PC-3 (cell line): ENCODE measurements at places on chromosomes 1 and 21. TPM values are rescaled to one million over a fixed set of nuclear protein-coding genes. Genes with fewer than 3 reads are reported as not detected.

The SPATC1L gene
- total RNA-seq: 41.7 and 49.5 TPM in 2 replicates

The LCE2B gene
- not detected in 2 replicates for total RNA-seq

The NBPF19 gene
- 9.8 and 11.3 TPM in 2 replicates for total RNA-seq

The KIAA0319L gene
- 20.9 and 26.7 TPM in 2 replicates for total RNA-seq

The LY9 gene
- total RNA-seq: not detected in 2 replicates

DNA sequence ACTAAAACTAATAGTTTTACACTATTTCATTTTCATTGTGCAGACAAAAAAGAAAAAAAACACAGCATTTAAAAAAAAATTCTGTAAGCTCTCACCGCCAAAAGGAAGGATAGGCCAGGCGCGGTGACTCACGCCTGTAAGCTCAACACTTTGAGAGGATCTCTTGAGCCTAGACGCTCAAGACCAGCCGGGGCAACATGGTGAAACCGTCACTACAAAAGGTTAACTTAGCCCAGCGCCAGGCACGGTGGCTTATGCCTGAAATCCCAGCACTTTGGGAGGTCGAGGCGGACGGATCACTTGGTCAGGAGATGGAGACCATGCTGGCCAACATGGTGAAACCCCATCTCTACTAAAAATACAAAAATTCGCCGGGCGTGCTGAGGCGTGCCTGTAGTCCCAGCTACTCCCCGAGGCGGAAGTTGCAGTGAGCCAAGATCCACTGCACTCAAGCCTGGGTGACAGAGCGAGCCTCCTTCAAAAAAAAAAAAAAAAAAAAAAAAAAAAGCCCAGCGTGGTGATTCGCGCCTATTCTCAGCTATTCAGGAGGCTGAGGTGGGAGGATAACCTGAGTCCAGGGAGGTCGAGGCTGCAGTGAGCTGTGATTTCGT is 14.3 kb upstream of the SPEN start:
- peak; percentile 64 for DNase-seq

DNA sequence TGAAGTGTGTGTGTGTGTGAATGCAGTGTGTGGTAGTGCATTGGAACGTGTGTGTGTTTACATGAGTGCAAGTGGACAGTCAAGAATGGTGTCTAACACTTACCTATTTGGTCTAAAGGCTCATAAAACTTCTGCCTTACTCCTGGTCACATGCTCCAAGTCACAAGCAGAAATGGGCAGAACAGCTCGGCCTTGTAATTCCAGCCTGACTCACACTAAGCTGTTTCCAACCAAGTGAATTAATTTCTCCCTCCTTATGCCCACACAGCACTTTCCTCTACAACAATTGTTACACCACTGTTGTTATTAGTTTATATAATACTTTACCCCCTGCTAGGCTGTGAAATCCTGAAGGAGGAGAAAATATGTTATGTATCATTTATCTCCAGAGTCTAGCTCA is 43.8 kb downstream of the DDR2 start:
- DNase-seq: peak; percentile 44

- no peak for DNase-seq
These were observed 39.7 kb upstream of the MAP10 start for GRCh38 chr1:232765542-232765941.

GRCh38 chr1:7265771-7266371 is 480.6 kb downstream of the CAMTA1 start:
- peak; percentile 95 for DNase-seq

DNA sequence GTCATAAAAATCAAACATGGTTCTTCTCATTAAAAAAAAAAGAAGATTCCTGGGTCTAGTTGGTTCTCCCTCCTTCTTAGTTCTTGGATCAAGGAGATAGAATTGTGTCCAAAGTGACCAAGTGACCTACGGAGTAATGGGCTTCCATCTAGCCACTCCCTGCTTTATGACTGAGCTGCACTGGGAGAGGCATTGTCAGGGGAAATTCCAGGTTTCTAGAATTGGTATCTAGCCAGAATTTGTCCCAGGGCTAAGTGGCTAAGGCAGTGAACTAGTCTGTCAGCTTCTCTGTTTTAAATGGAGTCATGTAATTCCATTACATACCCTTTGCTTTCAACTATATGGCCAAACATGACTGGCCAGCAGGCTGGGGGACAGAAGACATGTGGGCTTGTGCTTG is 40.1 kb upstream of the ERG start:
- DNase-seq: no peak

GRCh38 chr1:57311006-57311405 is 112.9 kb downstream of the DAB1 start:
- DNase-seq: no peak

DNA sequence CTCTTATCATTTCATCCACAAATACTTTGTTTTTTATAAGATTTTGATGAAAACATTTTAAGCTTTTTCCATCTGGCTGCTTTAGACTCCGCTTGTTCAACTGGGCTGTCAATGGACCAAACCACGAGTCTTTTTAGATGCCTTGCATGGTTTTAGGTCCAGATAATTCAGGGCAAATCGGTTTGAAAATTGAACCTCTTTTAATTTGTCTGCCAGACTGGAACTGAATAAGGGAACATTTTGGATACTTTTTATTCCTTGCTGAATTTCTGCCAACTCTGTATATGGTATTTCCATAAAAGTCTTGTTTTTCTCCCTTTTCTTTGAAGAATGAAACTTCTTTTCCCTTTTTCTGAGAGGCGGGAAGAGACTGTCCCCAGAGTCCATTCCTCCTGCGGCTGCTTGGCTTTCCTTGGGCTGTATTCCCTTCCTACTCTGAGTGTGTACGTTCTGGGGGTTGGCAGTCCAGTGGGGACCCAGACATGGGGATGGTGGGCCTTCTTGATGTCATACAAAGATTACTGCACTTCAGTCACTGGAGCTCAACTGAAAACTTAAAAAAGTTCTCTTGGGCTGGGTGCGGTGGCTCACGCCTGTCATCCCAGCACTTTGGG is 46.5 kb upstream of the CNN3 start:
- DNase-seq: no peak

DNA sequence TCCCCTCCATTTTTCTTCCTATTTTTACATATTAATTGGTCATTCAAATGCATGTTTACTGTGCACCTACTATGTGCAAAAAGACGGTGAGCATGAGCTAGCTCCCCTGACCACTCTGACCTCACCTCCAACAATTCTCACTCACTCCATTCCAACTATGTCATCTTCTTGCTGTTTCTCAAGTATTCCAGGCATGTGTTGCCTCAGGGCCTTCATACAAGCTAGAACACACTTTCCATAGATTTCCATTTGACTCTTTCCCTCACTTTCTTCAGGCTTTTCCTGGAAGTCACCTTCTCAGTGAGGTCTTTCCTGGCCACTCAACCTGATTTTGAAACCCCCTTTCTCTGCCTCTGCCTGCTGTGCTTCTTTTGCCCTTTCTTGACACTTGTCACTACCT is 32.6 kb downstream of the CHIA start:
- DNase-seq: no peak

GRCh38 chr1:25447547-25447946 is 16.9 kb downstream of the MACO1 start:
- DNase-seq: no peak

- no peak for DNase-seq
These were observed 180.3 kb downstream of the PTBP2 start for GRCh38 chr1:96901783-96902363.

DNA sequence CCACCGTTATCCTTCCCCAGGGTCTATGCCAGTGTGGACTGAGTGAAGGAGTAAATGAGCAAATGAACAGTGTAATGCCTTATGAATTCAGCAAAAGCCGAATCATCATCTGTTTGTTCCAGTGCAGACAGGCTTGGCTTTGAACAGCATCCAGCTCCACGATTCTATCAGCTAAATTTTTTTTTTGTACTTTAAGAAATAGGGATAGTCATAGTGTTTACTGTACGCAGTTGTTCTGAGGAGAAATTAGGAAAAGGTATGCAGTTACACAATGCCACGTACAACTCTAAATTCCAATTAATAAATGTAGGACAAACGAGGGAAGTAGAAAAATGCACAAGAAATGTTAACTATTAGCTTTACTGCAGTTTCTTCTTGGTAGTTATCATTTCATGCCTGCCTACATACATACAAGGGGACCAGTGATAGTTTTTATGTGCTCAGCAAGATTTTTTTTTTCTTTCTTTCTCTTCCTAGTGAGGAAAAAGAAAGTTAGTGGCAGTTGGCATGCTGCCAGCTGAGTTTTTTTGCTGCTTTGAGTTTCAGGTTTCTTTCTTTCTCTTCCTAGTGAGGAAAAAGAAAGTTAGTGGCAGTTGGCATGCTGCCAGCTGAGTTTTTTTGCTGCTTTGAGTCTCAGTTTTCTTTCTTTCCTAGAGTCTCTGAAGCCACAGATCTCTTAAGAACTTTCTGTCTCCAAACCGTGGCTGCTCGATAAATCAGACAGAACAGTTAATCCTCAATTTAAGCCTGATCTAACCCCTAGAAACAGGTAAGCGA is at the start of gene IFI44L:
Gene IFI44L (plus strand): TSS at position 646 of the 777 bp plus-strand sequence. CDS start 7,468 bp downstream, outside the sequence.
- DNase-seq: peak; percentile 57

- no peak for DNase-seq
These were observed 368.2 kb downstream of the USH2A start for GRCh38 chr1:216055004-216055403.

DNA sequence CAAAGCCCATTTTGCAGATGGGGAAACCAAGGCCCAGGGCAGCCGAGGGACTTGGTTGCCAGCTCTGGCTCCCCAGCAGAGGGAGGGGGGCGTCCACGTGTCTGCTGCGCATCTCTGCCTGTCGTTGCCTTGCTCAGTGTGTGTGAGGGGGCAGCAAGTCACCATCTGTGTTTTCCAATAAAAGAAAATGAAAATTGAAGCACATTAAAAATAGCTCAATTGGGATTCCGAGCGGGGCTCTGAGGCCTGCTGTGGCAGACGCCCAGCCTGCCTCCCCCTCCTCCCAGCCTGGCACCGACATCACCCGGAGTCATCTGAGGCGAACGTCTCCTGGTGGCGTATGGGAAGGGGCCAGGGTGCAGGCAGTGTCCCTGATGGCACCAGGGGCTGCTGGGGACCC is 51.2 kb downstream of the EPHB2 start:
- no peak for DNase-seq

DNA sequence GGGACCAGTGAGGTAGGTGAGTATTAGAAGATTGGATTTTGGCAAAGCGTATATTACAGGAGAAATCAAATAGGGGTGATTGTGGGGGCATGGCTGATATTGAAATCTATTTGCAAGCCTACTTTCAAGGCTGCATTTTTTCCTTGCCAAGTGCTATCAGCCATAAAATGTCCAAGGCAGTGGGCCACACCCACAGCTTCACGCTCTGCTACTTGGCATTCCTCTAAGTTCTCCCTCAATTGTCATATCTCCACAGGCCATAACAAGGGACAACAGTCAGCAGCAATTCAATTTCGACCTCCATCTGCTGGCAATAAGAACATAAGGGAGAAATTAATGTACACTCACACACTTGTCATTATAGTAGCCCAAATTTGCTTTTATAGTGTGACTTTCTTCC is 667.1 kb upstream of the PKN2 start:
- no peak for DNase-seq

DNA sequence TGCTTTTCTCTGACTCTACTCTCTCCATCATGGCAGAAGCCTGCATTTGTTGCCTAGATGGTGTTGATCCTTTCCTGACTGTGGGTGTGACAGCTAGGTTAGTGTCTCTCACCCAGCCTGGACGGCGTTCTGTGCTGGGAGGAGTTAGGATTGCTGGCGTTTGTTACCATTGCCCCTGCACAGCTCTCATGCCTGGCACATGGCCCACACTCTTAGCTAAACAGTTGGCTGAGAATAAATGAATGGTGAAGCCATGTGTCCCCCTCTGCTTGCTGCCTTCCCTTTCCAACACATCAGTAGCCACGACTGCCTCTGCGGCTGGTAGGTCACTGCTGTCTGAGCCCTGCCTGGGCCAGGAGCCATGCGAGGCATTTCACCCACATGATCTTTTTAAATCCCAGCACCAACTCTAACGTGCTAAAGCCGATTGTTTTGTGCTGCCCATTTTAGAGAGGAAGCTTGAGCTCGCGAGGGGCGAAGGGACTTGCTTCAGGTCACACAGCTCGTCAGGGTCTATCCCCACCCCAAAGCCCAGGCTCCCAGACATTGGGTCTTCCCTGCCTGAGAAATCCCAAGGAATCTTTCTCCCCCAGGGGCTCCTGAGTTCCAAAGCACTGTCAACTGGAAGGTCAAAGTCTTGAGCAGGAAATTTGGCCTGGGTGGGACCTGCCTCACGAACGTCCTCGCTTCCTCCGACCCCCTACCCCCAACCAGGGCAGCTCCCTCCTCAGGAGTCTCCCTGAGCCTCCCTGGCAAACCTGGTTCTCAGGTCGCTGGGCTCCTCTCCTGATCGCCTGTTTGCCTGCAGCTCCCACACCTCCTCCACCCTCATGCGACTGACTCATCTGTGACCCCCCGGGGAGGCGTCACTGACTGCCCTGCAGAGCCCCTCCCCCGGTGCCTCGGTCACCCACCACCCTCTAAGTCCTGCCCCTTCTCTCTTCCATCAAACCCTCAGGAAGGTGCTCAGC is 271.7 kb upstream of the C1orf174 start:
- no peak for DNase-seq

GRCh38 chr21:42237161-42237560 is 18.2 kb downstream of the ABCG1 start:
- DNase-seq: no peak

GRCh38 chr21:25944672-25945213 is 210.0 kb downstream of the GABPA start:
- DNase-seq: no peak
